ENCODE measurements at places on chromosomes 1 and 21. TPM values are rescaled to one million over a fixed set of nuclear protein-coding genes. Genes with fewer than 3 reads are reported as not detected.

VAV3 gene
- total RNA-seq, result 3.7 TPM

CD1B gene
- total RNA-seq, result not detected

DNA sequence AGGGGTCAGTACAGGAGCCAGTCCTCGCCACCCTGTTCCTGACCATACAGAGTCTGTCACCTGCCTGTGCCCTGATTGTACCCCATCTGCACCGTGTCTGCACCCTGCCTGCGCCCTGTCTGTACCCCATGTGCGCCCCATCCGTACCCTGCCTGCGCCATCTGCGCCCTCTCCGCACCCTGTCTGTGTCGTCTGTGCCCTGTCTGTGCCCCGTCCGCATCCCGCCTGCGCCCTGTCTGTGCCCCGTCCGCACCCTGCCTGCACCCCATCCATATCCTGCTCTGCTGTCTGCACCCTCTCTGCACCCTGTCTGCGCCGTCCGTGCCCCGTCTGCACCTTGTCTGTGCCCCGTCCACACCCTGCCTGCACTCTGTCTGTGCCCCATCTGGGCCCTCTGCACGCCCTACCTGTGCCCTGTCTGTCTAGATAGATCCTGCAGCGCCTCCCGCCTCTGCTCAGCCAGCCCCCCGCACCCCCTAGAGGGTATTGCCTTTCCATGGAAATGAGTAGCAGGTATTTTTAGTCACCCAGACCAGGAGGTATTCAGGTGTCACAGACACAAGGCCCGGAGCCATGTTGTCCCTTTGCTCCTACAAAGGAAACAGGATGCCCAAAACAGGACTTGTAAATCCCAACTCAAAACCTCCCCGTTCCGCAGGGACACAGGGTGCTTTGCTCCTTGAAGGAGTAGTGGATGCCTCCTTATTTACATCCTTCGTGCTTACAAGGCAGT is 7.7 kb upstream of the NPHP4 start:
- no peak for DNase-seq

ODF2L gene
- 113 TPM for total RNA-seq

DNA sequence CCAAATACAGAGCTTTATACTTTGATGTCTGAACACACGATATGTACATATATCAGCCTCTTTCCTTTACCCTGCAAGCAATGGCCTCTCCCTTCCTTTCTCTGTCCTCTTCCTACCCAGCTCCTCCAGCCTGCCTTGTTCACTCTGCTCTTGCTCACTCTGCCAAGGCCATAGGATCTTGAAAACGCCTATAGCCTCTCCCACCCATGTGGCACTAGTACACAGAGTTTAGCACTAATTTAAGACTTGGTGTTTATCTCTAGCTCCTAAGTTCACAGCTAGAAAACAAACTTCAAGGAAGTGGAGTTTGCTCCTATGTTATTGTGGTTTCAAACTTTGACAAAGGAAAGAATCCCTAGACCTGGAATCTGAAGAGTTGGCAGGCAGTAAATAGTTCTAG is 225.0 kb upstream of the RUNX1 start:
- DNase-seq, result no peak
